Cerebellar cortex (tissue), 1 donor: ENCODE measurements at places on chromosomes 12 and 14.

- DNase-seq = no peak
Observed at GRCh38 chr12:46402941-46403718, 30.6 kb upstream of the SLC38A2 start.

DNA sequence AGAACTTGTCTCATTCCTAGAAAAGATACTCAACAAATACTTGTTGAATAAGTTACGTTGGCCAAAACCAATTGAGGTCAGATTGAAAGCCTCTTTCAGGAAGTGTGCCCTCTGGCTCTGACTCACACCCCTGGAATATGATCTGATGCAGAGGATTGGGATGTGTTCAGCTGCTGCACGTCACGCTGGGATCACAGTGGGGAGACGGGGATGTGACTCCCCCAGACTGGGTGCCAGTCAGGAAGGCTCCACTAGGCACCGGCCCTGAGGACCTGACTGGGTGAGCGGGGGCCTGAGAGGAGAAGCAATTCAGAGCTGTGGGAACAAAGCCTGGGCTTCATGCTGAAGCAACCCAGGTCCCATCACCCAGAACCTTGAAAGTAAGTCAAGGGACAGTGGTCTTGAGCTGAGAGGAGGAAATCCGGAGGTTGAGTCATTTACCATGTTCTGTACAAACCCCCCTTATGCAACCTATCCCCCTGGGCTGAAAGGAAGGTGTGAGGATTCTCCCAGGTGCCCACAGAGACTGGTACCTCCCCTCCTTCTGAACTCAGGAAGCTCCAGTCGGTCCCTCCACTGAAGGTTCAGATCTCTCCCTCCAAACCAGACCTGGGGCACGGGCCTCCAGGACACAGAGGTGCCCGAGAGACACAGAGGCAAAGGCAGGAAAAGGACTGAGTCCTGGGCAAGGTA, 3.9 kb downstream of the CEBPE start:
- DNase-seq = no peak

GRCh38 chr14:55749201-55749812, 169.3 kb downstream of the KTN1 start:
- no peak for DNase-seq

DNA sequence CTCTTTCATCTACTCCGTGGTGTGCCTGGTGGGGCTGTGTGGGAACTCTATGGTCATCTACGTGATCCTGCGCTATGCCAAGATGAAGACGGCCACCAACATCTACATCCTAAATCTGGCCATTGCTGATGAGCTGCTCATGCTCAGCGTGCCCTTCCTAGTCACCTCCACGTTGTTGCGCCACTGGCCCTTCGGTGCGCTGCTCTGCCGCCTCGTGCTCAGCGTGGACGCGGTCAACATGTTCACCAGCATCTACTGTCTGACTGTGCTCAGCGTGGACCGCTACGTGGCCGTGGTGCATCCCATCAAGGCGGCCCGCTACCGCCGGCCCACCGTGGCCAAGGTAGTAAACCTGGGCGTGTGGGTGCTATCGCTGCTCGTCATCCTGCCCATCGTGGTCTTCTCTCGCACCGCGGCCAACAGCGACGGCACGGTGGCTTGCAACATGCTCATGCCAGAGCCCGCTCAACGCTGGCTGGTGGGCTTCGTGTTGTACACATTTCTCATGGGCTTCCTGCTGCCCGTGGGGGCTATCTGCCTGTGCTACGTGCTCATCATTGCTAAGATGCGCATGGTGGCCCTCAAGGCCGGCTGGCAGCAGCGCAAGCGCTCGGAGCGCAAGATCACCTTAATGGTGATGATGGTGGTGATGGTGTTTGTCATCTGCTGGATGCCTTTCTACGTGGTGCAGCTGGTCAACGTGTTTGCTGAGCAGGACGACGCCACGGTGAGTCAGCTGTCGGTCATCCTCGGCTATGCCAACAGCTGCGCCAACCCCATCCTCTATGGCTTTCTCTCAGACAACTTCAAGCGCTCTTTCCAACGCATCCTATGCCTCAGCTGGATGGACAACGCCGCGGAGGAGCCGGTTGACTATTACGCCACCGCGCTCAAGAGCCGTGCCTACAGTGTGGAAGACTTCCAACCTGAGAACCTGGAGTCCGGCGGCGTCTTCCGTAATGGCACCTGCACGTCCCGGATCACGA, 2.2 kb downstream of the SSTR1 start:
- no peak for DNase-seq

DNA sequence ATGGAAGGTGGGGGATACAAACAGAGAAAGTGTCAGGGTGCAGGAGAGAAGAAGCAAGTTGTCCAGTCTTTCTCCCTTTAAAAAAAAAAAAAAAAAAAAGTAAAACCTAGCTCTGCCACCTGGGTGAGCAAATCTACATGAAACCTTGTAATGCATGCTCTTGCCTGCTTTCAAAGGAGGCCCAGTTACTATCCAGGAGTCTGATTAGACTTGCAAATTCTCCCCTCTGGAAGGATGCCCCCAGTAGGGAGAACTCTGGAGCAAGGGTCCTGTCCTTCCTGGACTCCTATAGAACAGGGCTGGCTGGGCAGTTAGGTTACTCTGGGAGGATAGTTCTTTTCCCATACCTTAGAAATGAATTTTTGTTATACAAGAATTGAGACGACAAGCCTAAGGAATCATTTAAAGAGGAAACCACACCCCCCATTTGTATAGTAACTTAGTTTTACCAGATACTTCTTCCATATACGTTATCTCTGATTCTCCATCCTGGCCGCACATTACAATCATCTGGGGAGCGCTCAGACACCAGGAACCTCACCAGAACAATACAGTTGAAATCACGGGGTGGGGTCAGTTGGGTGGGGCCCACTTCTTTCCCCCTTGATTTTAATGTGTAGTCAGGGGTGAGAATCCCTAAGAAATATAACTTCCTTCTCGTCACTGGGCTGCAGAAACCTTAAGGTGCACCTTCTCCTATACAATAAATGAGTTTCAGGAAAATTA, 30.5 kb downstream of the RAB35 start:
- no peak for DNase-seq

GRCh38 chr12:69906411-69907216, 81.6 kb downstream of the MYRFL start:
- DNase-seq = peak; percentile 51

- DNase-seq = no peak
Observed at GRCh38 chr14:41558490-41558889, 48.2 kb upstream of the LRFN5 start.

DNA sequence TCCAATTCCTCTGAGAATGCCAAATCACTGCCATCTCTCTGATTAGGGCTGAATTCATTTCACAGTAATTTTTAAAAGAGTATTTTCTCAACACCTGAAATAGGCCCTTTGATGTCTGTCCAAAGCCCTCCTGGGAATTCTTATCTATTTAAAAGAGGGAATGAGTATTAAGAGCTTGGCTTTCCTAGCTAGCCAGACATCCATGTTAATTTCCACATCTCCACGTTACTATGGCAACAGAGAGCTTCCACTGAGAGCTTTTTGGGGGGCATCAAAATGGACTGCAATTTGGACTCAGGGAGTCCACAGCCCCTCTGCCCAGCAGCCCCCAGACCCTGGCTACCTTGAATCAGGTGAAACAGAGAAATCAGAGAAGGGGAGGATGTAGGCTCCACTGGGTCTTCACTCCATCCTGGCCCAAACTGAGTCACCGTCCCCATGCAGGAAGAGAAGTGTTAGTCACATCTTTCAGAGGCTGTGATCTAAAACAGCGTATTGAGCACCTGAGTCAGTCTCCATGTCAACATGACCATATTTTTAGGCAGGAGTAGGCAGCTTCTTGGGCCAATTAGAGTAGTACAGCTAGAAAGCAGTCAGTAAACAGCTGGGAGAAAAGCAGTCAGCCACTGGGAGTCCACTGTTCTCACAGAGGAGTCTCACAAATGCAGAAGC, 7.0 kb upstream of the FICD start:
- no peak for DNase-seq

DNA sequence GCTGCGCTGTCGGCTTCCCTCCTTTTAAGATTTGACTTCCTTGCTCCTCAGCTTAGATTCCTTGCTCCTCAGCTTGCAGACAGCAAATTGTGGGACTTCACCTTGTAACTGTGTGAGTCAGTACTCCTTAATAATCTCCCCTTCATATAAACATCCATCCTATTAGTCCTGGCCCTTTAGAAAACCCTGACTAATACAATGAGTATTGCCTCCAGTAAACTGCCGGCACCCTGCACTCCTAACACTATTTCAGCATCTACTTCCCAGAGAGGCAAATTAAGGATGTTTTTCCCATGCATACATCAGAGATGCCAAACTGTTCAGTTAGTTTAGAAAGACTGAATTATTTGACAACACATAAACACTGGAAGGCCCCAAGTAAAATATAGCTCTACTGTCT, 611.3 kb upstream of the TMEM132C start:
- DNase-seq = no peak

DNA sequence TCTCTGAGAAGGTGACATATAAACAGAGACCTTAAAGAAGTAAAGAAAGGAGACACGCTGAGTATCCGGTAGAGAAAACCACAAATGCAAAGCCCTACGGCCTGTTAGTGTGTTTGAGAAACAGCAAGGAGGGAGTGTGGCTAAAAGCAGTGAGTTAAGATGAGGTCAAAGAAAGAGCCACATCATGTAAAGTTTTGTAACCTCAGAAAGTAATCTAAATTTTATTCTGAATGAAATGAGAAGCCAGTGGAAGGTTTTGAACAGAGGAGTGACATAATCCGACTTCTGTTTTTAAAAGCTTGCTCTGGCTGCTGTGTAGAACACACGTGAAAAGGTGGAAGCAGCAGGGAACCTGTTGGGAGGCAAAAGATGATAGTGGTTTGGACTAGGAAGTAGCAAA, 32.6 kb downstream of the PPP2R5E start:
- no peak for DNase-seq

DNA sequence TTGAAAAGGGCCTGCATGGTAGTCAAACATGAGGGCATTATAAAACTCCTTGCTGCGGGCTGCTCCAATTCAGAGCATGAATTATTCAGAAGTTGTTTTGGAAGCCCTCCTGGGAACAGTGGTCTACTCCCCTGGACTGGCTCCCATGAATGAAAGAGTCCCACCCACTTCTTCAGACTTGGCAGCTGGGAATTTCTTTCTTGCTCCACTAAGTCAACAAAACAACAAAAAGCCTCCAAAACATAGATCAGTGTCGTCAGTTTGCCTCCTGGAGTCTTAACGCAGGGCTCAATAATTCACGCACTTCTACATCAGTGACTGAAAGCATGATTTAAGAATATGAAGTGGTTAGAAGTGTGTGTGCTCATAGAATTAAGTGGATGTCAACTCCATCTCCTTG, 37.9 kb downstream of the AKAP6 start:
- DNase-seq = peak; percentile 29

GRCh38 chr12:7729746-7730145, 17.4 kb downstream of the CLEC4C start:
- no peak for DNase-seq

DNA sequence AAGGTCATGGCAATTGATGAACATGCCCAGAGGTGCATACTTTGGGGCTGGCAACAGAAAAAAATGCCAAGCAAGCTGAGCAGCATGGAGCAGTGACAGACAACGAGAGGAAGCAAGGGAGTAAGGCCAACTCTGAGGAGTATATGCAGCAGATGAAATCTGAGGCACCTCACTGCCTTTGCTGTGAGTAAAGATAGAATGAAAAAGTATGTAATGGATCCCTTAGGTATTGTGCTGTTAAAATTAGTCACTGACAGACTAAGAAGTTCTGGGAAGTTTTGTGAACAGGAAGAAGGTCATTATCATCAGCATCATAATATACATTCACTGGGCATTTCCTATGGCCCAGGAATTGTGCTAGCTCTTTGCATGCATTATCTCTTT, 269.9 kb downstream of the DUSP6 start:
- no peak for DNase-seq

DNA sequence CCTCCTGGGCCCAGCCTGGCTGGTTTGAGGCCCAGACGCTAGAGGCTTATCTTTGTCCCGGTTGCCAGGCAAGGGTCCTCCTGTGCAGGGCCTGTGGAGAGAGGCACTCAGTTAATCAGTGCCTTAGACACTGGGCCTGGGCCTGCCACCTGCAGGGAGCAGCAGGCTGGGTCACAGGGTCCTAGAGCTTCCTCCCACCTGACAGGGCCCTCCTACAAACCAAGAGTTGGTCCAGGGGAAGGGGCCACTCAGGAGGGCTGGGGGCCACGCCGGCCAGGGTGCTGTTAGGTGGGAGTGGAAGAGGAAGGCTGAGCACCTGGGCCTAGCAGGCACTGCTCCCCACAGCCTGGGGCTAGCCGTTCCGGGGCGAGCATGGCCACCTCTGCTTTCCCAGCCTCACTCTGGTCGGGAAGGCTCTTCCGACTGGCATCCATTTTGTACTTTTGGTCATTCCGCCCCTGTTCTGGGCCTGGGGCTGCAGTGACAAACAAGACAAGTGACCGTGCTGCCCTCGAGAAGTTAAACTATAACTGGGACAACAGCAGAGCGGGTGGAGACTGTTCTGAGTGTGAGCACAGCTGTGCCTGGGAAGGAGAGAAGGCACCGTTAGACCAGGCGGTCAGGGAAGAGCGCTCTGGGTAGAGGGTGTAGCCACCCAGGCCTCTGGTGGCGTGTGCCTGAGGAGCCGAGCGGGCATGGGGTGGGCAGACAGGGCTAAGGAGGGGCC, 27.2 kb downstream of the FBRSL1 start:
- no peak for DNase-seq

DNA sequence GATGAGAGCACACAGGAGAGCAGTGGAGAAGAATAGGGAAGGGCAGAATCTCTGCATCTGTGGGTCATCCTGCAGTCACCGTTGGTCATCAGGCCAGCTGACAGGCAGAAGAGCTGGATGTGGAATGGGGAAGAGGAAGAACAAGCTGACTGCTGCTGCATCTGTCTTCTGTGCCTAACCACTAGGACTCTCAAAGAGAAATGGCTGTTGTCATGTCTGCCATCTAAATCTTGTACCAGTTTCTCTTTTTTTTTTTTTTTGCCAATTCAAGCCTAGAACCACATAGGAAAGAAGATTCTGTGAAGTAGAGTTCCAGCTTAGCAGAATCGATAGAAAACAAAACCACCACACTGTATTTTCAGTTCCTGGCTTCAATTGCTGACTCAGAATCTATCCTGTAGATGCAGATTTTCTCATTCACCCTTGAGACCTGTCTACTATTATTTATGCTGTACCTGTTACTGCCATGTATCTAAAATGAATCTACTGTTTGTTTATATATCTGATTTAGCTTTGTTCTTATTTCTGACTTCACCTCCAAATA, 421.9 kb upstream of the PRICKLE1 start:
- no peak for DNase-seq

GRCh38 chr14:99841436-99842071, 48.3 kb downstream of the EML1 start:
- no peak for DNase-seq

GRCh38 chr12:78121969-78122610, 291.4 kb downstream of the NAV3 start:
- no peak for DNase-seq
